ENCODE measurements at places on chromosomes 1 and 21. TPM values are rescaled to one million over a fixed set of nuclear protein-coding genes. Genes with fewer than 3 reads are reported as not detected.

DNA sequence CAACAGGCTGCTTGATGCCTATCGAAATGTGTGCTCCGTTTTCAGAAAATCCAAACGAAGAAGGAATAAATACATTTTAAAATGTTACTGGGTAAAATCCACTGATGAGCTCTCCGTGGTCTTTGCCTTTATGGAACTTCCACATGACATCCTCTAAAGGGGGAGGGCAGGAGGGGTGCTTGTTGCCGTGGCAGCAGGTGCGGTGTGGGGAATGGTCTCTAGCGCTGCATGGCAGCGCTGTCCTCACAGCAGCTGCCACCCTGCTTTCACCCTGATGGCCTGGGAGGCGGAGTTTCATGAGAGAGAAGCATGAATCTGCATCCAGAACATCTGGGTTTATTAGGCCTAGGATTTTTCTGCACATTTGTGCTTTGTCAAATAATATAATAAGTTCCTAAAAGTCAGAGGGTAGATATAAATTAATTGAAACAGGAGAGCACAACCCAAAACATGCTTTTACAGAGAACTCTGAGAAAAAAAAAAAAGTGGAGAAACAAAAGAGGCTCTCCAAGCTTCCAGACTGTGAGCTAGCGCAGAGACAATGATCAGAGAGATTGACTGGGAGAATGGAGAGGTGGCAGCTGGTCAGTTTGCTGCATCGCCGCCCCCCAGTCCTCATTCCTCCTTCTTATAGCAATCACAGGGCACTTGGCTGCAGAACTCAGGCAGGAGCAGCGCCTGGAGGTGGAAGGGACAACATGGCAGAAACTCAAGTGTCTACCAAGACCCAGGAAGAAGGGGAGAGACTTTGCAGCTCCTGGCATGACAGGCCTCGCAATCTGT lies 228.6 kb downstream of the DSCAM start:
- DNase-seq: peak; percentile 40

GRCh38 chr1:150543500-150544143 lies 5.6 kb upstream of the ADAMTSL4 start:
- DNase-seq: peak; percentile 18

GRCh38 chr21:29145354-29145782 lies 14.9 kb downstream of the MAP3K7CL start:
- no peak for DNase-seq

- no peak for DNase-seq
Measured at GRCh38 chr21:30674312-30674711, 31.6 kb downstream of the KRTAP20-3 start.

- DNase-seq: no peak
Measured at GRCh38 chr1:218946147-218946546, 227.5 kb upstream of the LYPLAL1 start.

DNA sequence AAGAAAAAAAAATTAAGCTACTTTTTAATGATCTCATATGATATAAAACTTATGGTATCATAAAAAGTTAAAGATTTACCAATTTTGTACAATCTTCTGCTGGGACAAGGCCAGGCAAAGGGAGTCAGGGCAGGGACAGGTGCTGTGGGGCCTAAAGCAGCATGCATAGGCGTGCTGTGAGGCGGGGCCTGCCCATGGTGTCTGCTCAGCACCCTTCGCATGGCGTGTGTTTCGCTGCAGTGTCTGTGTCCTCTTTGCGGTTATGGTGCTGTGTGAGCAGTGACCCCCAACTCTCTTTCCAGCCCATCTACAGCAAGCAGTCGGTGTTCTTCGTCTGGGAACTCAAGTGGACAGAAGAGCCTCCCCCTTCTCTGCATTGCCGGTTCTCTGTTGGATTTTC lies 13.4 kb upstream of the PWP2 start:
- DNase-seq: no peak

- peak; percentile 13 for DNase-seq
Measured at GRCh38 chr1:174692313-174692712, 244.5 kb downstream of the GPR52 start.

- no peak for DNase-seq
Measured at GRCh38 chr1:217524787-217525520, 105.9 kb downstream of the GPATCH2 start.

DNA sequence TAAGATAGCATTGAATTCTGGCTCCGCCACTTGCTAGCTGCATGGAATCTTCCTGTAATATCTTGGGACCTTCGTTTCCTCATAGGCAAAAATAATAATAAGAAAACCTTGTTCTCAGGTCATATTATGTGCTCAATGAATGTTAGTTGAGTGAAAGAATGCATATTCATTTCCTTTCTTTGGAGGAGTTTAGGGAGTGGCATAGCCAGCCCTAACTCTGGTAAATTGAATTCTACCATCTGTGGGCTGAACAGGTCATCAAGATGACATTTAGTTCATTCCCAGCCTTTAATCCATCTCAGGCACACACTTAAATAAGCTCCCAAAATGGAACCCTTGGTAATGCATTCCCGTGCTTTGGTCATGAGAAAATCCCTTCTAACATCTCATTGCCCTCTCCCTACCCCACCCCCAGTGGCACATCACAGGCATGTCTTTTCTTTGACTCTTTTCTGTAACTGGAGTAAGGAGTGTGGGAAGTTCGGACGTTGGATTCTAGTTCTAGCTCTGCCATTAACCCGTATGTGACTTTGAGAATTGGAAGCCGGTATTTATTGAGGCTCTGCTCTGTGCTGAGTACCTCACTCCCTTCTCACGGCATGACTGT lies 13.2 kb upstream of the MYOG start:
- DNase-seq: no peak

- DNase-seq: no peak
Measured at GRCh38 chr21:15283138-15283537, 218.3 kb upstream of the NRIP1 start.

GRCh38 chr1:160071289-160071688 lies 1.3 kb upstream of the KCNJ10 start:
- no peak for DNase-seq

- no peak for DNase-seq
Measured at GRCh38 chr1:206826394-206826793, 39.0 kb upstream of the IL20 start.

- no peak for DNase-seq
Measured at GRCh38 chr1:79807816-79808215, 801.3 kb upstream of the ADGRL4 start.

- DNase-seq: peak; percentile 68
Measured at GRCh38 chr1:37989361-37989930, 376 bp downstream of the SF3A3 start.

- DNase-seq: no peak
Measured at GRCh38 chr1:38085666-38086330, 39.2 kb upstream of the POU3F1 start.

DNA sequence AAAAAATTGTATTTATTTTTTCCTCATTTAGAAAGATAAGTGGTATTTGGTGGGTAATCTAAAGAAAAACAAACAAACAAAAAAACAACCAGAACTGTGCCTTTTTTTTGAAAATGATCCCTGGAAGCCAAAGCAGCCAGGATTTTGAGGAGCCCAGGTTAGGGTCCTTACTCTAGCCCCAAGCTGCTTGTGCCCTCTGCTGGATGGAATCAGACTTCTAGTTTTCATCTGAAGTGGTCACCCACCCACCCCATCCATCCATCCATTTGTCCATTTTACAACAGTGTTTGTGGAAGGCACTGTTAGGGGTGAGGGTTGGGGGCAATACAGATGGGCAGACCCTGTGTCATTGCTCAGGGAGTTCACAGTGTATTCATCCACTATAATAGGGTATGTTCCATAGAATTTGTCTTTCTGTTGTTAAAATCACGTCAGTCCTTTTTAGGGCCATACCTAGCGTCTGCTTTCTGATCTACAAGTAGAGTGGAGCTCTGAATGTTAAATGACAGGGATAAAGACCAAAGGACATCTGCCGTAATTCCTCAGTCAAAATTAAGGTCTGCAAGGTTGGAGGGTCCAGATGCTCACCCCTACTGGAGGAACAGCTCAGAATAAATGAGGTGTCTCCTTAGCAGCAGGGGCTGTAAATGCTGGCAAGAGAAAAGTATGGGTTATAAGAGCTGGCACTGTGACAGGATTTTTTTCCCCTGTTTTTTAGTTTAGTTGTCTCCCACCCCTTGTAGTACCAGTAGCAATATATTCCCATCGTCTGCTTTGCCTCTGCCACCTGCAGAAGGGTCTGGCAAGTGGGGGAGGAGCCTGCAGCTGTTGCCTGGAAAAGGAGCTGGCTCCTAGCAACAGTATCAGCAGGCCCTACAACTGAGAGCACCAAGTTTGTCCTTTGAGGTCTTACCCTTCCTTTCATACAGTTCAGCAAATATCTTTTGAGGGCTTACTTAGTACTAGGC lies 3.2 kb downstream of the LRRC42 start:
- DNase-seq: peak; percentile 78

GRCh38 chr1:51303315-51303714 lies 27.0 kb downstream of the TTC39A start:
- DNase-seq: peak; percentile 47

- peak; percentile 13 for DNase-seq
Measured at GRCh38 chr1:213858581-213858980, 129.2 kb upstream of the PROX1 start.

DNA sequence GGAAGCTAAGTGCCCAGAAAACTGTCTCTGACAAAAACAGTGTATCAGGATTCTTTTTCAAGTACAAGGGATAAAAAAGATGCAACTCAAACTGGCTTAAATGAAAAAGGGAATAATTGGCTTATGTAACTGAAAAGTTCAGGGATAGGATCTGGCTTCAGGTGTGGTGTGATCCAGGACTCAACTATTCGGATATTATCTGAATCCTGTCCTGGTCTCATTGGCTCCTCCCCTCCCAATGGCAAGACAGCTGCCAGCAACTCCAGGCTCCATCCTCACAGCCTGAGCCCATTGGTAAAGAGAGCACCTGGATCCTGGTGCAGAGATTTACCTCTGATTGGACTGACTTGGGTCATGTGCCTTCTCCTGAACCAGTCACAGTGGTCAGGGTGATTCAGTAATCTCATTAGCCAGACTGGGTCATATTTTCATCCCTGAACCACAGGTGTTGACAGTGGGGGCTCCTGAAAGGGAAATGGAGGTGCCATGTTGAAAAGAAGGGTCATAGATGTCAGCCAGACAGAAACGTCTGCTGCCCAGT lies 205.4 kb upstream of the TMEM51 start:
- no peak for DNase-seq

- peak; percentile 88 for DNase-seq
Measured at GRCh38 chr1:202643397-202644218, 66.6 kb downstream of the SYT2 start.

DNA sequence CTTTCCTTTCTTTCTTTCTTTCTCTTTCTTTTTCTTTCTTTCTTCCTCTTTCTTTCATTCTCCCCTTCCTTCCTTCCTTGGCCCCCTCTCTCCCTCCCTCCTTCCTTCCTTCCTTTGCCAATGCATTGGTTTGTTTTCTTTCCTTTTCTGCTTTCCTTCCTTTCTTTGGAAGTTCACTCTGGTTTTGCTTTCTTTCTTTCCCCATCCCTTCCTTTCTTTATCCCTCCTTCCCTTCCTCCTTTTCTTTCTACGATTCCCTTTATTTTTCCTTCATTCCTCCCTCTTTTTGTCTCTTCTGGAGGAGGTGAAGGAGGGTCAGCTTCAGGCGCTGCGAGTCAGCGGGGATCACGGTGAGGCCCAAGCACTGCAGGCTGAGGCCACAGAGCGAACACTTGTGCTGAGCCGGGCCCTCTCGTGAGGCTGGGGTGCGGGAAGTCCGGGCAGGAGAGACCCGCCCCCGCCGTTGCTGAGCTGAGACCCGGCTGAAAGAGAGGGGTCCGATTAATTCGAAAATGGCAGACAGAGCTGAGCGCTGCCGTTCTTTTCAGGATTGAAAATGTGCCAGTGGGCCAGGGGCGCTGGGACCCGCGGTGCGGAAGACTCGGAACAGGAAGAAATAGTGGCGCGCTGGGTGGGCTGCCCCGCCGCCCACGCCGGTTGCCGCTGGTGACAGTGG lies 1.5 kb downstream of the SIM2 start:
- DNase-seq: peak; percentile 70

Gene CHI3L2
- not detected for total RNA-seq

Gene WNT9A
- total RNA-seq: 3.2 TPM

Gene TRIM46
- total RNA-seq: 9.9 TPM

Gene SEMA4A
- total RNA-seq: 10.3 TPM

Gene OXCT2
- total RNA-seq: not detected

Gene PLA2G2D
- total RNA-seq: not detected

Gene OR2T29
- total RNA-seq: not detected

Gene SPATC1L
- total RNA-seq: 35.5 TPM
